ENCODE measurements at places on chromosomes 2 and 18.

DNA sequence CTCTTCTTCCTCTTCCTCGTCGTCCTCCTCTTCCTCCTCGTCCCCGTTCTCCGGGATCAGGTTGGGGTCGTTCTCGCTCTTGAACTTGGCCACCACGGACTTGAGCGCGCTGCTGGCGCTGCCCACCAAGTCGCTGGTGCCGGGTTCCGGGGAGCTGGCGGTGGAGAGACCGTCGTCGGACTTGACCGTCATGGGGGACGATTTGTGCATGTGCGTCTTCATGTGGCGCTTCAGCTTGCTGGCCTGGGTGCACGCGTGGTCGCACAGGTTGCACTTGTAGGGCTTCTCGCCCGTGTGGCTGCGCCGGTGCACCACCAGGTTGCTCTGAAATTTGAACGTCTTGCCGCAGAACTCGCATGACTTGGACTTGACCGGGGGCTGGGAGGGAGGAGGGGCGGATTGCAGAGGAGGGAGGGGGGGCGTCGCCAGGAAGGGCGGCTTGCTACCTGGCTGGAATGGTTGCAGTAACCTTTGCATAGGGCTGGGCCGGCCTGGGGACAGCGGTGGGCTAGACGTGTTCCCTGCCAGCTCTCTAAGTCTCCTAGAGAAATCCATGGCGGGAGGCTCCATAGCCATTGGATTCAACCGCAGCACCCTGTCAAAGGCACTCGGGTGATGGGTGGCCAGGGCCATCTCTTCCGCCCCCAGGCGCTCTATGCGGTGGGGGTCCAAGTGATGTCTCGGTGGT lies 91.9 kb downstream of the BCL11A start:
- no peak for DNase-seq

DNA sequence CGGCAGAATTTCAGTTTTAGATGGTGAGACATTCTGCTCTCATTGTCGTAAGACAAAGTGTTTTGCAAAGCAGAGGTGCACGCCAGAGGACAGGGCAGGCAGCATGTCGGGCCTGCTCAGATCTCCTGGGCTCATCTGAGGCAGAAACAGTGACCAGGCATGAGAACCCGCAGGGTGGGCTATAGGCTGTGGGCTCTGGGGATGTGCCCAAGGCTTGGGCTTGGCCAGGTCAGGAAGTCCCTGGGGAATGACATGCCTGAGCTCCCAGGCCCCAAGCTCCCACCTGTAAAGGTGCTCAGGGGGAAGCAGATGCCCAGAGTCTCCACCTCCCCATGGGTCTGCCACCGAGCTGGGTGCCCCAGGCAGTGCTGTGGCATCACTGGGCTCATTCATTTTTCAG lies 35.3 kb downstream of the INHBB start:
- DNase-seq: no peak

- DNase-seq: no peak
Observed at GRCh38 chr2:238053191-238053776, 7.5 kb upstream of the SCLY start.

DNA sequence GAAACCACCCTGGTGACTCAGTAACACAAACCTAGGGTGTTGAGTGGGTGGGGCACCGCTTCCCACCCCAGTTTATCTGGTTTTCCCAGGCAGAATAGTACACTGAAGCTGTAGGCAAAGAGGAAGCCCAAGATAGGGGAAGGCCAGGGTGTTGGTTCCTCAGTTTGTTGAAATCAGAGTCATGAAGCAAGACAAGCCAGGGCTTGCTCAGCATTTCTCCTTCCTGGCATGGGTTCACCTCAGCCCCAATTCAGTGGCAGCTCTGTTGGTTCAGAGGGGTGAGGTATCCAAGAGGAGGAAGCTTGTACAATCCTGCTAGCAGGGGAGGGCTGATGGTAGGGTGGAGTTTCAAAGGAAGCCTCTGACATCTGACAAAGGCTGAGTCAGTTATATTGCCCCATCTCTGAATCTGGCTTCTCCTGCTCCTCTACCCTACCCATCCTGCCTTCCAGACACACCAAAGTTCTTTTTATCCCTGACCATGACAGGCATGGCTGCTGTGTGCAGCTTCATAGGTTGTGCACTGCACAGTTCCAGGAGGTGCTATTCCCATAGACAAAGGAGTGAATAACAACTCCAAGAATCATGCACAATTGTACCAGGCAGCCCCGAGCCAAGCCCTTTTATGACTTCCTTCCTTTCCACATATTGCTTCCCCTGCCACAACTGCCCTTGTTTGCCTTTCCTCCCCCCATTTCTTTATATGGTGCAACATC lies 24.9 kb upstream of the RAB10 start:
- no peak for DNase-seq

- no peak for DNase-seq
Observed at GRCh38 chr2:19900931-19901441, 797 bp downstream of the TTC32 start.

DNA sequence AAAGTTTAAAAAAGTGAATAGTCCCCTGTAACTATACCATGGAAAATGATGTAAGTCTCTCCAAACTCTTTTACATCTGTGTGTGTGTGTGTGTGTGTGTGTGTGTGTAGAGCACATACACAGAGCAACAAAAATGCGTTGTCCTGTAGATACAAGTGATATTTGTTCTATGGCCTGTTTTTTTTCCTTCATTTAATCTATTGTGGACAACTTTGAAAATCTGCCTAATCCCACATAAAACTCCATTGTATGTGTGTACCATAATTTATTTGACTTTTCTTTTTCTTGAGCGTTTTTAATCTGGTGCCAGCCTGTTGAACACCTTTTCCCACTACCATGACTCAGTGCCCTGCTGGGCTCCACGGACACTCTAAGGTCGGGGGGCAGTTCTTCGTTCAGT lies 52.3 kb upstream of the ELOA2 start:
- DNase-seq: no peak

GRCh38 chr2:104215269-104216161 lies 638.4 kb upstream of the POU3F3 start:
- DNase-seq: no peak

DNA sequence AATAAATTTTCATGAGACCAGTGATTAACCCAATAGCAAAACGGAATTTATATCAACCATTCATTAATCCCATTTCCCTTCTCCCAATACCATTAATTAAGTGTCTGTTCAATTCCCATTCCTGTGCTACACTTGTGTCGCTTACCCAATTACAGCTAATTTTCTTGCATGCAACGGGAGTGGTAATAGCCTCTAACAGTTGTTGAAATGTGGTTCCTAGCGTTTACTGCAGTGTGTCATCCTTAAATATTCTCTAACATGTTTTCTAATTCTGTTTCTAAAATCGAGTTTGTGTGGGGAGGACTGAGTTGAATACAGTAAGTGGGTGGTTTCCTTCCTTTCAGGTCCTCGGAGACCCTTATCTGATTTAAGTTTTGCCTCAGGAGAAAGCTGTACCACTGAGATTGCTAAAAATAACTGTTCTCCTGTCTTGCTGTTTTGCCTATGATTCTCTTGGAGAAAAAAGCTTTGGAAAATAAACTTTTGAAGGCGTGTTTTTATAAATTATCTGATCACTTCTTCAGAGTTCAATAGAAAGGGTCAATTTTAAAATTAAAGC lies 59.3 kb upstream of the LRRTM1 start:
- DNase-seq: no peak

DNA sequence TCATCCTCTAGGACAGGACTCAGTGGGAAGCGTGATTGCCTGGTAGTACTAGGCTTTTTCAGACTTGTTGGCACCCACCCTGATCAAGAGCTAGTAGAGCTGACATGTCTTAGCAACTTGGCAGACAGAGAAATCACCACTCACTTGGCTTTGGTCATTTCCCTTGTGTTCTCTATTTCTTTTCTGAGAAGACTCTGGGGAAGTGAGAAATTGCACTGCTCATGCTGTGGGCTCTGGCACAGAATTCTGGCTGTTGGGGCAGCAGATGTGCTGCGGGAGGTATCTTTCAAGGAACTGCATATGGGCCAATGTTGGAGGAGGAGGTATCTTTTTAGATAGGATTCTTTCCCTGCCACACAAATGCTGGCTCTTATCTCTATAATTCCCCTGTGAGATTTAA lies 529.1 kb upstream of the MEX3C start:
- no peak for DNase-seq

- no peak for DNase-seq
Observed at GRCh38 chr2:178477443-178478129, 814 bp downstream of the FKBP7 start.

GRCh38 chr2:220833446-220833845 lies 738.7 kb downstream of the EPHA4 start:
- no peak for DNase-seq

GRCh38 chr2:152620985-152621384 lies 96.3 kb downstream of the PRPF40A start:
- no peak for DNase-seq

- no peak for DNase-seq
Observed at GRCh38 chr2:27308359-27308881, at the start of gene UCN. TSS of gene UCN (minus strand) at chr2:27308445. CDS start at chr2:27307895, 550 bp downstream.

DNA sequence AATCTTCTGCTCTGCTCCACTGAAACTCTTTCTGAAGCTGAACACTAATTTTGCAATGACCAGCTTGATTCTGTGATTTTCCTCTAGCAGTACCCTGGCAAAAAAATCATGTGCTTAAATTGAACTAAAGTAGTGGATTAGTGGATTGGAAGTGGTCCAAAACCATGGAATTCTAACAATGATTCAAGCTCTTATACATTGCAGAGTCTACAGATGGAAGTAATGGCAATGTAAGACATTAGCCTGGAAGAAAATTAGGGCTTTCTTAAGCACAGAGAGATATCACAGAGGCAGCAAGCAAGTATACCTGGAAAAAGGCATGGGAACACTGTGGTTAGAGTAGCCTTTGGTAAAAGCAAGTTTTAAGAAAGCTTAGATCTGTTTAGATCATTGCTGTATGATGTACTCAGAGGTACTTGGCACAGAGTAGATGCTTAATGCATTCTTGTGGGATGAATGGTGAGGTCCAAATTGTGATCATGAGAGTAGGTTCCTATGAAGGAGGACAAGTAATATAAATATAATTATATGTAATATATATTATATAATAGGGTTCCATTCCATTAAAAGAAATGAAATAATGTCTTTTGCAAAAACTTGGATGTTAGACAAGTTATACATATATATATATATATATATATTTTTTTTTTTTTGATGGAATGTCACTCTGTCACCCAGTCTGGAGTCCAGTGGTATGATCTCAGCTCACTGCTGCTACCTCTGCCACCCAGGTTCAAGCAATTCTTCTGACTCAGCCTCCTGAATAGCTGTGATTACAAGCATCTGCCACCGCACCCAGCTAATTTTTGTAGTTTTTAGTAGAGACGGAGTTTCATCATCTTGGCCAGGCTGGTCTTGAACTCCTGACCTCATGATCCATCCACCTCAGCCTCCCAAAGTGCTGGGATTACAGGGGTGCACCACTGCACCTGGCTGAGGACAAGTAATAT lies 172.2 kb upstream of the SCN7A start:
- DNase-seq: no peak

DNA sequence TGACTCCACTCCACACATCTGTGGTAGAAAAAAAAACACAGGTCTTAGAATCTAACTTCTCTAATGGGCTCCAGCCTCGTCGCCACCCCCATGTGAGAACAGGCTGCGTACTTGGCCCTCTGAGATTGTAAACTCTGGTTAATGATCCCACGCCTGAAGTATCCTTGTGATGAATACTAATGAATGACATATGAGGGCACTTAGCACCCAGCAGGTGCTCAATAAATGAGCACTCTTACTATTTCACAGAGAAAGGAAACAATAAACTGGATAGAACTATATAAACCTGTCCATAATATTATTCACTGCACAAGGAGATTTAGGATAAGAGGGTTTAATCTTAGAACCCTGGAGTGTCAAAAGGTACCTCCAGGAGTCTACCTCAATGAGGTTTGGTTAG lies 310.1 kb upstream of the HNRNPA3 start:
- DNase-seq: no peak

GRCh38 chr18:10842861-10843260 lies 306.5 kb downstream of the PIEZO2 start:
- no peak for DNase-seq

All from DMS153 (cell line).